Gastroesophageal sphincter (tissue), 4 donors: ENCODE measurements at places on chromosomes 7 and 10.

DNA sequence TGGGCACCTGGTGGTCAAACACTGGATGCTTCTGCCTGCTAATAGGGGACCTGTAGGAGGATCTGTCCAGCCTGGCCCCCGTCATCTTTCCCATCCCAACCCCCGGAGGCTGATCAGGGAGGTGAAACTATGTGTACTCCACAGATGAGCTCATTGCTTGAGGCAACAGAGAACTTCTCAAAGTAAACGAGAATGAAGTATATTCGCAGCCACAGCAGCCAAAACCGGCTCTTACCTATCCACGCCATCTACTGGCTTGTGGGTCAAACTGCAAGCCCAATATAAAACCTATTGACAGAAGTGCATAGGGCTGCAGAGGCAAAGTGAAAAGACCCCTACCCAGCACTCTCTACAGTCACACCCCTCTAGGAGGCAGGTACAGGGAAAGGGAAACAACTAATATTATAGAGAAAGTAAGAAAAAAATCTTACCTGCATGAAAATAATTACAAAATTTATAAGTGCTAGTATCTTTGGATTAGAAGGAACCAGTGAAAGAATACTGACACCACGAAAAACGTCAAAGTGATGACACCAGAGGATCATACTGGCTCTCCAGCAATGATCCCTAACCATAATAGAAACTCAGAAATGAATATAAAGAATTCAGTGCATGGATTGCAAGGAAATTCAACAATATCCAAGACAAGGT, 973.5 kb downstream of the ANKRD7 start:
- ATAC-seq, result no peak

GRCh38 chr7:44308596-44309270, 16.7 kb downstream of the CAMK2B start:
- ATAC-seq, result no peak

- ATAC-seq, result no peak
Observed at GRCh38 chr10:16712883-16713282, 104.3 kb downstream of the RSU1 start.

DNA sequence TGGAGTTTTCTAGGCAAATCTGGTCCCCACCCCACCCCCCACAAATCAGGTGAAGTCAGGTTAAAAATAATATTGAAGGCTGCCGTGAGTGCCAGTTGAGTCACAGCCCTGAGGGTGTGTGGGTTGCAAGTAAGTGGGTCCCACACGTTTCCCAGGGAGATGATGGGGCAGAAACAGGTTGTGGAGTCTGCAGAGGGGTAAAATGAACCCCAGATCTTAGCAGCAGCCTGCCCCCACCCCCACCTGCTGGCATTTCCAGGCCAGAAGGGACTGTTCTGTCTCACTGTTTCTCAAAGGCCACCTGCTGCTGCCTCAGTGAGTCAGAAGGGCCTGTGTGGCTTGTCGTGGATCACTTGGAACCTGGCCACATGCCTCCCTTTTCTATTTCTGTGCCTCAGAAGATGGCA, 59.8 kb upstream of the SMNDC1 start:
- no peak for ATAC-seq

GRCh38 chr10:110279407-110279986, 25.2 kb downstream of the SMNDC1 start:
- ATAC-seq, result peak; percentile 59

DNA sequence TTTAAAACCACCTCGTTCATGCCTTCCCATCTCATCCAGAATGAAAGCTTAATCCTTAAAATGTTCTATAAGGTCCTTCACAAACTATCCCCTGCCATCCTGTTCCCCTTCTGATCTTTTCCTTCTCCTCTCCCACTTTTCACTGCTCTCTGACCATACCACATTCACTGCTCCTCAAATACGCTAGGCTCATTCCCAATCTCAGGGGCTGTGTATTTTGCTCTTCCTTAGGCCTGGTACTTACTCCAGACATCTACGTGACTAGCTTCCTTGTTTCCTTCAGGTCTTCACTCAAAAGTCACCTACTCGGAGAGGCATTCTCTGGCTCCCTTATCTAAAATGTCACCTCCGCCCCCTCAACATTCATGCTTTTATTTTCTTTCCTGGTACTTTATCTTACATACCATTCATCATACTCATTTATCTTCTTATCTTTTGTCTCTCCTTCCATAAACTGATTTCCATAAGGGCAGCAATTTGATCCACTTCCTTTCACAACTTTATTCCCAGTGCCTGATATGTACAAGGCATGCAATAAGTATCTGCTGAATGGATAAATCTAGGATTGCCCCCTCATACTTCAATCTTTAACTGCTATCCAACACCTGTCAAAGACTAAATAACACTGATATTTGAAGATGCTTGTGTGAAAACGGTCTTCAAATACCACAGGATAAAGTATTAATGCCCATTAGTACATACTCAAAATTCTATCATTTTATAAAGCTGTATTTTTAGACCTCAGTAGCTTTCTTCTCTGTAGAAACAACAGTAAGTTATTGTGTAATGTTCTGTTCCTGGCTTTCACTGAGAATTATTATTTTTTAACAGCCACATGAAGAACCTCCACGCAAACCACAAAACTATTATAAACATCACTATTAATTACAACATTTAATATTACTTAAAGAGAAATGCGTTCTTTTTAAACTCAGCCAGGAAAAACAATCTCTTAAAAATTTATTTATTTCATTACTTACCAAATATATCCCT, 27.0 kb downstream of the JMJD1C start:
- ATAC-seq, result peak; percentile 80

GRCh38 chr7:108311446-108312168, 144.6 kb downstream of the NRCAM start:
- ATAC-seq, result no peak

GRCh38 chr10:114071178-114071577, 27.5 kb downstream of the ADRB1 start:
- ATAC-seq, result no peak
